Brain (organoid and tissue), 16 donors: ENCODE measurements at places on chromosomes 5 and 9.

GRCh38 chr9:27967210-27967609 is 393.9 kb upstream of the C9orf72 start:
- no peak for DNase-seq

GRCh38 chr9:129283705-129284606 is 105.9 kb upstream of the IER5L start:
- DNase-seq: no peak

DNA sequence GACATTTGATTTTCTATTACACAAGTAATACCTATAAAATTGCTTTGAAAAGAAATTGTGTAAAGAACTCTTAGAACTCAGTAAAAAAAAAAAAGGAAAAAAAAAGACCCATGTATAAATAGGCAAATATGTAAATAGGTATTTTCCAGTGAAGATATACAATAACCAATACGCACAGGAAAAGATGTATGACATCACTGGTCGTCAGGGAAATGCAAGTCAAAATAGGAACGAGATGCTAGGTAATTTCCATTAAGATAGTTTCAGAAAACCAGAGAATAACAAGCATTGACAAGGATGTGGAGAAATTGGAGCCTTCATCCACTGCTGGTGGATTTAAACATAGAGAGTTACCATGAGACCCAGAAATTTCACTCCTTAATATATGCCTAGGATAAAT is 708.8 kb downstream of the MTRR start:
- DNase-seq: no peak

GRCh38 chr5:19256036-19256435 is 732.0 kb downstream of the CDH18 start:
- DNase-seq: no peak

DNA sequence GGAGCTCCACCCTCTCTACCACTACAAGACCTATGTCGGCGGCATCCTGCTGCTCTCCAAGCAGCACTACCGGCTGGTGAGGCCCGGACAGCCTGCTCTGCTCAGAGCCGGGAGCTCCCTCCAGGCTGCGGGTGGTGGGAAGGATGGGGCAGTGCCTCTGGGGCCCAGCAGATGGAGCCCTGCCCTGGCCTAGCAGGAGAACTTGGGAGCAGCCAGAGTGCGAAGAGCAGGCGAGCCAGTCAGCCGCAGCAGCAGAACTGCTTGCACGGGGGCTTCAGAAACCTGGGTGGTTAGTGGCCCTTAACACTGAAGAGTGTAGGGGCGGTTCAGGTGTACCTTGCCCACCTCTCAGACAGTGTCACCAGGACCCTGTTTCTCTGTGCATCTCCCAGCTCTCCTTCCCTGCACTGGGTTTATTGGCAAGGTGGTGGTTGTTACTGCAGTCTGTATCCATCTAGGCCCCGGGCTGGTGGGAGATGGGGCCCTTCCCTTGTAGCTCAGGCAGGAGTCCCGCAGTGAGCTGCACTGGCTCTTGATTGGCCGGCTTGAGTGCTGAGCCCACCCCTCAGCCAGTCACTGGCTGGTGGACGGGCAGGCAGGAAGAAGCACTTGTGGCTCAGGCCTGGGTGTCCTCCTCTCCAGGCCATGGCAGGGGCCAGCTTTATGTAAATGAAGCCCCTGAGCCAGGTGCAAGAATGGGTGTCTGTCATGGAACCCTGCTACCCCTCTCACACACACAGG is 7.7 kb downstream of the B4GALT7 start:
- peak; percentile 70 for DNase-seq

DNA sequence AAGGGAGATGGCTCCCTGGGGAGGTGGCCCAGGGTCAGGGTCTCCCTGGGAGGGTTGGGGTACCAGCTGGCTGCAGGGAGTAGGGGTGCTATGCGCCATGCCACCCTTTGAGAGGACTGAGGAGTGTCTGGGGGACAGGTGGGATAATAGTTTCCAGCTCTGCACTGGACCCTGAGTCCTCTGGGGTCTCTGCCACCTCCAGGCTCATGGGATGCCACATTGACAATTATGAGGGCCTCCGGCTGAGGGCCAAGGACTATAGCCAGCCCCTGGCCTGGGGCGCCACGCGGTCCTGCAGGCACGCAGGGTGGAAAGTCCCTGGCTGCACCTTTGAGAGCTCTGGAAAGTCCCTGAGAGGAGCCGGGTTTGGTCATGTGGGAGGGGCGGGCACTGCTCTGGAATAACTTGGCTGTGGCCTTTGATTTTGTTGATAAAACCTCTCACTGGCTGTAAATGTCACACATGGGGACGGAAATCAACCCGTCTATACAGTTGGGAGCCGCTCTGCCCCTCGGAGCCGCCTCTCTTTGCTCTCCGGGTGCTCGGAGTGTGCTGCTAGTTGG is 16.0 kb downstream of the TRAF2 start:
- no peak for DNase-seq

DNA sequence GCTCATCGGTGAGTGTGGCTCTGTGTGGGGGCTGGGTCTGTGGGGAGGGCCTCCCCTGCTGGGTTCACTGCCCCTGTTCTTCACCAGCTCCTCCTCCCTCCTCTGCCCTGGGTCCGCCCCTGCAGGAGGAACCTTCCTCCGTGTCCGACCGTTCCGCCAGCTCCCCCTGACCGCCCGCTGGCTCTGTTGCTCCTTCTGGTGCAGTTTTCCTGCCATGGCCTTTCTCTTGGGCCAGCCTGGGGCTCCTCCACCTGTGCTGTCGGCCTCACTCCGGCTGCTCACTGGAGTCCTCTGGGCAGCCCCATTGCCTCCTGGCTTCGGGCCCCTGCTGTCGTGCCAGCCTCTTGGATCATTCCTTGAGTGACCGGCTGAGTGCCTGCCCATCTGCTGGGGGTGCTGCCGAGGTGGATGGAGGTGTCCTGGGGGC is 12.3 kb downstream of the RNU6ATAC start:
- DNase-seq: no peak

- peak; percentile 67 for DNase-seq
These were observed 260.3 kb upstream of the RPS23 start for GRCh38 chr5:82538339-82539034.

DNA sequence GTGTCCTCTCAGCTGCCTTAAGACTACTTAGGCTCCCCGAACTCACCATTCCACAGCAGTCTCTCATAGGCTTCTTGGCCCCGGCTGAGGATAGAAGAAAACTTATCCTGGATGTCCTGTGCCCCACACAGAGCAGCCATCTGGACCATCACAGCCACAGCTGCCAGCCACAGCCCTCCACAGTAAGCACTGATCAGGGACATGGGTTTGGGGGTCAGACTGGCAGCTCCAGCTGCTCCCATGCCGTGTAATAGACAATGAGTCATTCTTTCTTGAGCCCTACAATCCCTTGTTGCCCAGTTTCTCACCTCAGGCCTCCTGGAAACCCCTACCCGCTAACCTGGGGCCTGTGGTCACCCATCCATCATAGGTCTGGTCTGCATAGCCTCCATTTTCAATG is 5.7 kb downstream of the CREB3 start:
- no peak for DNase-seq

DNA sequence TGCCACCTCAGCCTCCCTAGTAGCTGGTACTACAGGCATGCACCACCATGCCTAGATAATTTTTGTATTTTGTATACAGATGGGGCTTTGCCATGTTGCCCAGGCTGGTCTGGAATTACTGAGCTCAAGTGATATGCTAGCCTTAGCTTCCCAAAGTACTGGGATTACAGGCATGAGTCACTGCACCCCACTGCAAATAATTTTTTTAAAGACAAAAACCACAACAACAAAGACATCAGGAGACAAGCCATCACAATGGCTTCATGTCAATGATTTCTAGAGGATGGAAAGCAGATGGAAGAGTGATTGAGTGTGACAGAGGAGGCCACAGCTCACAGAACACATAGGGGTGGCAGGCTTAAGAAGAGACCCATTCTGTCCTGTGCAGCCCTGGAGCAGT is 97.9 kb upstream of the PCSK1 start:
- DNase-seq: no peak

- DNase-seq: no peak
These were observed 113.8 kb downstream of the SV2C start for GRCh38 chr5:76196886-76197489.

GRCh38 chr5:168159425-168159824 is 132.0 kb upstream of the WWC1 start:
- DNase-seq: no peak

- no peak for DNase-seq
These were observed 43.0 kb upstream of the CDH12 start for GRCh38 chr5:22896152-22896551.

- no peak for DNase-seq
These were observed 7.0 kb downstream of the NTNG2 start for GRCh38 chr9:132168851-132169250.

DNA sequence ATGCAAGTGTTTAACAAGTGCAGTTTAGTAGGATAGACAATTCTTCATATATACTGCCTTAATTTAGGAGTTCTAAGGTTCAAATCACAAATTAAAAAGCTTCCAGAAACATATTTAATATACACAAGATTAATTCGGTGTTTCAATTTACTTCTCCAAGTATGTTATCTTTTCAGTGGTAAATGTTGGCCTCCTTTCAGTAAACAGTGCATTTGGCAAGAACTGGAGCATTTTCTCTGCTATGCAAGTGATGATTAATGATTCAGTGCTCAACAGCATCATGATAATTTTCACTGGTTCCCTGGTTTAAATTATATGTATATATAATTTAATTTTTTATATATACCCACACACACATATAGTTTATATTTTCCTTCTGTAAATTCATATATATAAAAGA is 541.7 kb downstream of the EFNA5 start:
- no peak for DNase-seq

DNA sequence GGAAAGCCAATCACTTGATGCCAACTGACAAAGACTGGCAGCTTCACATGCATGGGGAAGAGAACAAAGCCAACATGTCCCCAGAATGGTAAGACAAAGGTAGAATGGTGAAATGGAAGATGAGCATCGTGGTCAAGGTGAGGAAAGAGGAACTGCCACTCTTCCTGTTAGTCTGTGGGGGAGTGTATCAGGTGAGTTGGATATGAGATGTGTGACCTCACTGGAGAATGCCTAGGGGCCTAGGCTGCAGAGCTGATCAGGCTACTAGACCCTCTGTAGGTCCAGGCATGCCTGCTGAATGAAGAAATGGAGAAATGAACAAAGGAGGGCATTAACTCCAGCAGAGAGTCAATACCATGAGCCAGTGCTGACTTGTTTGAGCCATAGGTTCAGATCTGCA is 112.4 kb upstream of the SLC1A3 start:
- DNase-seq: no peak

DNA sequence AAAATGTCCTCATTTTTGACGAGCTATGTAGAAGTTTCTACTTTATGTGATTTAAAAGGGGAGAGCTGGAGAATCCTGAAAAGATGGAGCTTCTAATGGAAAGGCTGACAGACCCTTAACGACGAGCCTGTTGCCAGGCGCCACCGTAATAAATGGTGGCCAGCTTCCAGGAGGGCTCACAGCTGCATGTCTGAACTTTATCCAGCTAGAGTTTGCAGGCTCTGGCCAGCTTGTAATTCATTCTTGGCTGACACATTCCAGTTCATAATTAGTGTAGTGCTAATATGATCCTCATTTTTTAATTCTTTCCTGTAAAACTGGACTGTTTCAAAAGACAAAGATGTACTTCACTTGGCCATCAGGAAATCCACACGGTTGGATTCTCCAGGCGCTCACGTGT is 246.7 kb downstream of the GAS1 start:
- peak; percentile 77 for DNase-seq

DNA sequence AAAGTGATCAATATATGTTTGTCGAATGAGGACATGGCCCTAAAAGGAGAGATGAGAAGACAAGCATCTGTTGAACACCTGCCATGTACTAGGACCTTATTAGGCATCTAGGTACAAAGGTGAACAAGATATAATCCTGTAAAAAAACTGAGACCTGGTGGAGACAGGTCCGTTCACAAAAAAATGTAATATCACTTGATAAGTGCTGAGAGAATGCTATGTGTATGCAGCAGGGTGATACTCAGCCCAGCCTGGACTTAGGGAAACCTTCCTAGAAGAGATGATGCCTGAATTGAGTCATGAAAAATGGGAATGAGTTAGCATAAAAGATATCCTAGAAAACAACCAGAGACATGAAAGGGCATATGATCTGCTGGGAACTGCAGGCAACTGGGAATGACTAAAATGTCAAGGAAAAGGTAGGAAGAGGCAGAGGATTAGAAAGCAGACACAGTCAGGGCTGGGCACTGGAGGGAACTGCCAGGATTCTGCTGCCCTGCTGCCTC is 108.5 kb downstream of the ADRB2 start:
- no peak for DNase-seq

- DNase-seq: peak; percentile 84
These were observed 243.3 kb upstream of the VLDLR start for GRCh38 chr9:2378266-2378665.

- no peak for DNase-seq
These were observed 32.4 kb upstream of the CAST start for GRCh38 chr5:96629774-96630173.

- DNase-seq: no peak
These were observed 500.3 kb downstream of the ARHGEF28 start for GRCh38 chr5:74126294-74126693.

- DNase-seq: no peak
These were observed 93.5 kb downstream of the MAST4 start for GRCh38 chr5:66689522-66690220.

GRCh38 chr9:16115994-16116393 is 563.2 kb downstream of the CCDC171 start:
- no peak for DNase-seq

- DNase-seq: peak; percentile 91
These were observed 92.5 kb downstream of the SIL1 start for GRCh38 chr5:139105621-139106071.

- no peak for DNase-seq
These were observed 77.6 kb downstream of the SIL1 start for GRCh38 chr5:139120521-139120920.

- no peak for DNase-seq
These were observed 7.7 kb upstream of the VAV2 start for GRCh38 chr9:133999851-134000265.

DNA sequence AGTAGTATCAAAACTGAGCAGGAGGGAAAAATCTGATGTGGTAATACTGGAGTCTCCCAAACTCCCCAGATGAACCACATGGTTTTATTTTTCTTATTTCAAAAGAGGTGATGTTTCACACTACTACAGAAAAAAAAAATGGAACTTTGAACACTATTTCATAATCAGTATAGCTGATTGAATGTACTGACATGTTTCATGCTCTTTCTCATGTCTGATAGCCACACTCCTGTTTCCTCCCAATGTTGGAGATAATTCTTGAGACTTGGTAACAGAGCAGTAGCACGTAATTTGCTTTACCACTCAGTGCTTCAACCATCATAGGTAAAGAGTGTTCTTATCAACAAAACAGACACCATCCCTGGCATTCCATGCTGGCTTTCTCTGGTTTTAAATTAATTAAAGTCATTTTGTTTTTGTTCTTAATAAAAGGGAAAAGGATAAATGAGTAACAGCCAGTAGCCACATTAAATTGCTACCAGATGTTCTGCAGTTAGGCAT is 85.2 kb downstream of the MUSK start:
- DNase-seq: no peak

DNA sequence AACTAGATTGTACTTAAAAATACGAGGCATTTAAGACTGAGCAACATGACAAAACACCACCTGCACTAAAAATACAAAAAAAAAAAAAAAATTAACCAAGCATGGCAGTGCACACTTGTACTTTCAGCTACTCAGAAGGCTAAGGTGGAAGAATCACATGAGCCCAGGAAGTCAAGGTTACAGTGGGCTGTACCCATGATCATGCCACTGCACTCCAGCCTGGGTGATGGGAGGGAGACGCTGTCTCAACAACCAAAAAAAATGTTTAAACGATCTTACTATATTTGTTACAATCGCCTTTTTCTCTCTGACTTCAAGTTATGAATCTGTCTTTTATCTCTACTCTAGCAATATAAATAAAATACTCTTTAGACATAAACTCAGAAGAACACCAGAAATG is 1454.3 kb downstream of the MAT2B start:
- DNase-seq: no peak
